Activated CD4-positive, alpha-beta memory T cell treated with anti-CD3 and anti-CD28 coated beads, Interleukin-2, amount 10 ng/mL, durations not matched to agents 7 days and 5 days (primary cell): ENCODE measurements at places on chromosomes 1 and 21. TPM values are rescaled to one million over a fixed set of nuclear protein-coding genes. Genes with fewer than 3 reads are reported as not detected.

DNA sequence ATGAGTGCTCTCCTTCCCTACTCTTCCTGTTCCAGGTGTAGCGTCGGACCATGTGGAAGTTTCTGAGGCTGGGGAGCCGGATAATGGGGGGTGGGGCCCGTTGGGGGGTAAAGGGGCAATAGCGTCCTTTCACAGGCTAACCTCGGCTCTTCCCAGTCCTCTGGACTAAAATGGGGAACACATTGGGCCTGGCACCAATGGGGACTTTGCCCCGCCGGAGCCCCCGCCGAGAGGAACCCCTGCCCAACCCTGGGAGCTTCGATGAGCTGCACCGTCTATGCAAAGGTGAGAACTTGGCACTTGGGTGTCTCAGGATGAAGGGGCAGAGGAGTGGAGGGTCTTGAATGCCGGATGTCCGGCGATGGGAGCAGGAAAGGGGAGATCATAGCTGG lies 456 bp downstream of the TOMM40L start:
- peak overlapping the region; percentile 94 for H3K27ac ChIP-seq
- H3K27me3 ChIP-seq: no peaks in the 10 kb centered on the region
- H3K36me3 ChIP-seq: peaks cover 29% of the 10 kb centered on the region
- H3K4me3 ChIP-seq: peak overlapping the region; percentile 100
- no peak for DNase-seq
- H3K4me1 ChIP-seq: peaks cover 43% of the 10 kb centered on the region

DNA sequence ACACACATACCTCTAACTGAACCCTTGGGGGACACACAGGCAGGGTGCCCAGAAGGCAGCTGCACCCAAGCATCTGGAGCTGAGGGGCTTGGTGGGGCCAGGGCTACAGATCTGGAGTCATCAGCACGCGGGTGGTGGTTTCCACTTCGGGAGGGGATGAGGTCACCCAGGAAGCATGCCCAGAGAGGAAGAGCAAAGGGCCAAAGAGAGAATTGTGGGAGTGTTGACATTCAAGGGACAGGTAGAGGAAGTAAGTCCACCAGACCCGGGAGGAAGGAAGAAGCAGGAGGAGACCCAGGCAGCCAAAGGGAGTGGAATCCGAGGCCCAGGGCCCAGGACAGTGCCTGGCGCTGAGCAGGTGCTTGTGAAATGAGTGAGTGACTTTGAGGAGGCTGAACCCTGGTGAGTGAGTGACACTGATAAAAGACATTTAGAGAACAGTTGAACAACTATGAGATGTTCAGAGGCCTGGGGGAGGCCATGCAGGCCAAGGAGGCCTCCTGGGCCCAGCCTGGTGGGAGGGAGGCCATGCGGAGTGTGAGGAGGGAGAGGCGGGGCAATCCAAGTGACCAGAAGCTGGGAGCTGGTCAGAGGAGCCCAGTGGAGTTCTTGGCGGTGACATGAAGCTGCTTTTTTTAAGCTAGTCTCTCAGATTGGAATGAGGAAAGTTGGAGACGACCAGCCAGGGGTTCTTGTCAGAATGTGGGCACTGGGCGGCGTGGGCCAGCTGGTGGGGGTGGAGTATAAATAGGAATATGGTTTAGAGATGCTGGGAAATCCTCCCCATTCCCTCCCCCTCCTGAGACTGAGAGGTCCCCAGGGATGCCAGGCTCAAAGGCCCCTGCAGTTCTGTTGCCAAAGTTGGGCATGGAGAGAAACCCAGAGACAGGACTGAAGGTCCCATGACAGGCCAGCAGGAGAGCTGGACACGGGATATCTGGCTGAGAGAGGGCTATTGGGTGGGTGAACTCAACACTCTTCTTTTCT lies 7.9 kb downstream of the CDK18 start:
- H3K4me3 ChIP-seq: no peak overlapping the region
- H3K27me3 ChIP-seq: peaks cover 3% of the 10 kb centered on the region
- H3K36me3 ChIP-seq: no peaks in the 10 kb centered on the region

Gene C1orf56
- total RNA-seq: 1.7 TPM

DNA sequence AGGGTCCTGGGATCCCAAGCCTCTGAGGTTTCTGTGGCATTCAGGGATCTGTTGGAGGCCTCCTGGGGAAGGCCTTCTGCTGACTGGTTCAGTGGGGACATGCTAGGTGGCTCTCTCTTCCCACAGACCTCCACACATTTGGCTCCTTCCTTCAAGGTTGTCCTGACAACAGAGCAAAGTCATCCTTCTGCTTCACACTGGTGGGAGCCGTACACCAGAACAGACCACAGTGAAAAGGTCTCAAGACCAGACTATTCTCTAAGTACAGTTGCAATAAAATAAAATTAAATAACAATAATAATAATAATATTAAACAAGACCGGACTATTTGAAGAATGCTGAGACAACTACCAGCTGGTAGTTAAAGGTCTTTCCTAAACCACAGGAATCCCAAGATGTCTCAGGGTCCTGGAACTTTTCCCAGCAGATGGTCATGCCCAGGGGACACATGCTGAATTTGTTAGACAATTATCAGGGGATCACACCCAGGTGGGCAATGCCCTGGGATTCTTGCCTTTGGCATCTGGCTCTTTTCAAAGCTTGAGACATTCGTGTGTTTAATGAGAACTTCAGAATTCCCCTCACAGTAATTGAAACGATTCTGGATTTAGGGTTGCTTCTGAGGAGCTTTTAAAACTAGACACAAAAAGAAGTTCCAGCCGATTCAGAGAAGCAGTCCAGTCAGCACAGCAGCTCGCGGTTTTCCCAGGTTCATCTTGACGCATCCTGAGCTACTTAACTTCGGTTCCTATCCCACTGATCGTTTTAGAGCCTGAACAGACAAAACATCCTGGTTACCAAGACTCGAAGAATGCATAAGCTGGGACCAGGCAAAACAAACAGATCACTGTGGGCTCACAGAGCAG lies 22.9 kb downstream of the HTR1D start:
- no peaks in the 10 kb centered on the region for H3K4me1 ChIP-seq
- H3K27me3 ChIP-seq: peaks cover 13% of the 10 kb centered on the region
- no peaks in the 10 kb centered on the region for H3K36me3 ChIP-seq
- DNase-seq: no peak

DNA sequence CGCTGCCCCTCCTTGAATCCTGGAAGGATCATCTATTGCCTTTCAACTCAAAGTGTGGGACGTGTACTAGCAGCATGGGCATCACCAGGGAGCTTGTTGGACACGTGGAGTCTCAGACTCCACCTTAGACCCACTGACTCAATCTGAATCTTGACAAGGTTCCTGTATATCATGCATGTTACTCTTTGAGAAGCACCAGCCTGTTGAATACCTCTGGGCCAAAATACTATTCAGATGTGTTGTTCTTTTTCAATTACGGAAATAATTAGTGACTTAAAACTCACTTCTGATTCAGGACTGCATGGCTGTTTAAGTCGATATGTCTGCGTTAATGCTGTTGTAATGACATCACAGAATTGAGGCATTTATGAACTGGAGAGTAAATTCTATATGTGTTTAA lies 70.8 kb downstream of the ST6GALNAC3 start:
- no peaks in the 10 kb centered on the region for H3K4me1 ChIP-seq
- no peak for DNase-seq
- H3K27ac ChIP-seq: no peak overlapping the region
- H3K4me3 ChIP-seq: no peak overlapping the region
- peaks cover 12% of the 10 kb centered on the region for H3K27me3 ChIP-seq

Gene PEX10
- total RNA-seq: 6.8 TPM

Gene HES3
- not detected for total RNA-seq

- DNase-seq: no peak
- no peaks in the 10 kb centered on the region for H3K4me1 ChIP-seq
- no peaks in the 10 kb centered on the region for H3K27me3 ChIP-seq
These were observed 14.9 kb upstream of the SEC16B start for GRCh38 chr1:177984761-177985160.

Gene CD247
- 239 TPM for total RNA-seq

DNA sequence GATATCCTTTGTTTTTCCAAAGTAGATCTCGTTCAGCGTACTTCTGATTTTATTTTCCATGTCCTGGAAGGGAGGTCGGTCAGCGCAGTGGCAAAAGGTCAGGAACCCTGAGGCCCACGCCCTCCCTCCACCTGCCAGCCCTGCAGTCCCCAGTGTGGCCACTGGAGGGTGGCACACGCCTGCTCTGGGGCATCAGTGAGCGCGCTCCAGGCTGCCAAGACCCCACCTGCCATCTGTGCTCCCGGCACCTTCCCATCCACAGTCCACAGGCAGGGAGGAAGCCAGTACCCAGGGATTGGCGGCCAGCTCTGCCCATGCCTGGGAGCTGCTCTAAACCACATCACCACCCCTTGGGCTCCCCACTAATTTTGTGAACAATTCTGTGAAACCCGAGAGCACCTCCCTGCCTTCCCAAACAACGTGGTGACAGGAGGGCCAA lies 32.3 kb downstream of the SLC66A1 start:
- DNase-seq: peak; percentile 47
- H3K4me3 ChIP-seq: no peak overlapping the region
- no peak overlapping the region for H3K27ac ChIP-seq
- peaks cover 4% of the 10 kb centered on the region for H3K4me1 ChIP-seq
- H3K36me3 ChIP-seq: peaks cover 45% of the 10 kb centered on the region
- no peaks in the 10 kb centered on the region for H3K27me3 ChIP-seq

DNA sequence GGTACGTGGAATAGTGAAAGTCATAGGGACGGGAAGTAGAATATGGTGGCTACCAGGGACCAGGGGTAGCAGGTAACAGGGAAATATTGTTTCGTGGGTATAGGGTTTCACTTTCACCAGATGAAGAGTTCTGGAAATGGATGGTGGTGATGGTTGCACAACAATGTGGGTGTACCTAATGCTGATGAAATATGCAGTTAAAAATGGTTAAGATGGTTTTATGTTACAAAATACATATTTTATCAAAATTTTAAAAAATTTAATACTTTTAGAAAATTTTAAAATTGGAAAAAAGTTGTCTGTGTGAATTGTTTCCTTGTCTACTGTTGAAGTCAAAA lies 55.5 kb upstream of the TLR5 start:
- H3K27me3 ChIP-seq: peaks cover 14% of the 10 kb centered on the region
- H3K4me1 ChIP-seq: no peaks in the 10 kb centered on the region
- H3K36me3 ChIP-seq: no peaks in the 10 kb centered on the region
- no peak overlapping the region for H3K27ac ChIP-seq
- DNase-seq: no peak

GRCh38 chr1:116166655-116167054 lies 55.5 kb downstream of the MAB21L3 start:
- H3K27ac ChIP-seq: no peak overlapping the region
- no peak for DNase-seq
- H3K4me3 ChIP-seq: no peak overlapping the region
- peaks cover 14% of the 10 kb centered on the region for H3K4me1 ChIP-seq
- no peaks in the 10 kb centered on the region for H3K36me3 ChIP-seq

Gene PCSK9
- total RNA-seq: 0.18 TPM

Gene RASAL2
- not detected for total RNA-seq

DNA sequence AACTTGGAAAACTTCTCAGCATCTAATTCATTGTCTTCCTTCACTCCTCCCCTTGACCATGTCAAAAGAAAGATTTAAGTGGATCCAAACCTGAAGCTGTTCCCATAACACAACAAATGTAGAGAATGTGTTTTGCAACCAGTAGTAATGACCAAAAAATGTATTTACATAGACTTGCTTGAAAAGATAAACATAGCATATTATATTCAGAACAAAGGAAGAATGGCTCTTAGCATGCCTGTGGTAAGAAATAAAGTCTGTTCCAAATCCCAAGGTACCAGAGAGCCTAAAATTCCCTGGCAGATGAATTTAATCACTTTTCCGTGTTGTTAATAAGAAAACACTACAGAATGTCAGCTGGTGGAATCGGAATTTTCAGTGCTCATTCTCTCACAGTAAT lies 36.8 kb downstream of the FMO3 start:
- no peak for DNase-seq
- no peaks in the 10 kb centered on the region for H3K36me3 ChIP-seq
- no peak overlapping the region for H3K27ac ChIP-seq
- no peaks in the 10 kb centered on the region for H3K4me1 ChIP-seq

DNA sequence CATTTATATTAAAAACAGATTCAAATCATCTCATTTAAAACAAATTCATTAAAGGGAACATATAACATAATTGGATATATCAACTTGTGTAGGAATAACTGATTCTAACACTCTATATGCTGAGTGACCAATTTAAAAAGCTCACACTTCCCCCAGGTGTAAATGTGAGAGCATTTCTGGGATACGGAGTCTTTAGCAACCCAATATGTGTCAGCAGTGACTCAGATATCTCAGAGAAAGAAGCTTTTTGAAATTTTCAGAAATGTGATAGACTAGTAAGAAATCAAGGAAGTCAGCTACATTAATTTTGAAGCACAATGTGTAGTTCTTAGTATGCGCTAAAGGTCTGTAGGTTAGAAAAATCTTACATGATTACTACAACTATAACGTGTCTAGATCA lies 87.9 kb upstream of the SERTAD4 start:
- no peak overlapping the region for H3K27ac ChIP-seq
- H3K4me1 ChIP-seq: no peaks in the 10 kb centered on the region
- no peaks in the 10 kb centered on the region for H3K36me3 ChIP-seq
- H3K4me3 ChIP-seq: no peak overlapping the region
- peaks cover 13% of the 10 kb centered on the region for H3K27me3 ChIP-seq

Gene ZNF648
- not detected for total RNA-seq
